ENCODE measurements at places on chromosomes 5 and 9. TPM values are rescaled to one million over a fixed set of nuclear protein-coding genes. Genes with fewer than 3 reads are reported as not detected.
A peak's percentile ranks its signal among the peaks of the same experiment; 100 is the strongest.

SRP19 gene
- total RNA-seq: 155 TPM

DNA sequence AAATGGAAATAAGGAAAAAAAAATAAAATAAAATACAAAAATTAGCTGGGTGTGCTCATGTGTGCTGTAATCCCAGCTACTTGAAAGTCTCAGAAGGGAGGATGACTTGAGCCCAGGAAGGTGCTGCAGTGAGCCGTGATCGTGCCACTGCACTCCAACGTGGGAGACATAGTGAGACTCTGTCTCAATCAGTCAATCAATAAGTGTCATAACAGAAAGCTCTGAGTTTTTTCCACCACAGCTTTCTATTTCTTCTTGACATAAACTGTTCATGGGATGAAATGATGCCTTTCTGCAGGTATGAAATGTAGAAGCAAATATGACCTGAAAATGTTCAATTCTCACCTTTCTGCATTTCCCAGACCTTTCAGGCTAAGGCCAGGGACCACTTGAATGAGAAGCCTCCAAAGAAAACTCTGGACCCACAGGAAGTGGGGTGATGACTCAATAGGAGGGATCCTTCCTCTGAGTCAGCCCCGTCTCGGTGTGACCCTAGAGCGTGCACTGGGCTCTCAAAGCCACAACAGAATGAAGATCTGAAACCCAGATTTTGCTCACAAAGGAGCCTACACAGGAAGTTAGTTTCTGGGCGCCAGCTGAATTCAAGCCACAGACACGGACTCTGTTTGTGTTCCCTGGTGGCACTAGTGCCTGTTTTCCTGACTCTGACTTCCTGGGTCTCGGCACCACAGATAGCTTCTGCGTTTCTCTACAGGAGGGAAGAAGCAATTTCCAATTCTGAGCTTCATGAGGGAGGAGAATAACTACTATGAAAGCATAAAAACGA, 62.0 kb downstream of the ANKH start:
- H3K4me3 ChIP-seq: no peak overlapping the region
- DNase-seq: peak; percentile 90
- H3K4me1 ChIP-seq: peaks cover 32% of the 10 kb centered on the region
- no peaks in the 10 kb centered on the region for H3K27me3 ChIP-seq
- peak overlapping the region; percentile 57 for H3K27ac ChIP-seq

DNA sequence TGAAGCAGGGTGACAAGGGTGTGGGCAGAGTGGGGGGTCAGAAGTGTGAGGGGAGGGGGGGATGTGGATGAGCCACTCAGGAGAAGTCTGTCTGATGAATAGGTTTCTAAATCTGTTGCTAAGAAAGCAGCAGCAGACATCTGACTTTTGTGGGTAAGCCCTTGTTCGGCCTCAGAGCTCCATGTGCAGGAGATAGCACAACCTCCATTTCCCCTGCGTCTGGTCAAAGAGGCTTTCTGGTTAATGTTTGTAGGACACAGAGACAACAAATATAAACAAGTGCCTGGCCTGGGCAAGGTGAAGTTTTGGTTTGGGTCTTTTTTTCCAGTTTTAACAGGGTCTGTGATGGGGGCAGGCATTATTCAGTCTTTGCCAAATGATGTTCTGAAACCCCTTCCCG, 57.0 kb upstream of the GNE start:
- no peaks in the 10 kb centered on the region for H3K27me3 ChIP-seq
- no peak overlapping the region for H3K27ac ChIP-seq
- H3K36me3 ChIP-seq: no peaks in the 10 kb centered on the region
- DNase-seq: no peak
- no peaks in the 10 kb centered on the region for H3K4me1 ChIP-seq

DNA sequence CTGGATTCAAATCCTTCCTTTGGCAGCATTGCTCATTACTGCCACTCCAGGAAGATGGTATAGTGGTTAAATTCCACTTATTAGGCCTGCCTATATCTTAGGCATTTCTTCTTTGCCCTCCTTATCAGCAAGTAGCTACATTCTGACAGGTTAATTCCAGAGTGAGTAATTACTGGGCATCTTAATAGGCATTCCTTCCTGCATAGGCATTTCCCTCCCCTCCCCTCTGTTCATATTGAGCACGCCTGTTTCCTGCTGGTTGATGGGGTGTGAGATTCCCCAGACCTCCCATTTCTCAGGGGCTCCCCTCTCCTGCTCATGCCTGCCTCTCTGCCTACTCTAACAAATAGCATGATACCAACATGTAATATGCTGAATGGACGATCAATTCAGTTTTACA, 305.9 kb downstream of the CYLC2 start:
- H3K27ac ChIP-seq: no peak overlapping the region
- DNase-seq: no peak
- no peaks in the 10 kb centered on the region for H3K4me1 ChIP-seq
- no peak overlapping the region for H3K4me3 ChIP-seq
- H3K36me3 ChIP-seq: no peaks in the 10 kb centered on the region
- no peaks in the 10 kb centered on the region for H3K27me3 ChIP-seq

DNA sequence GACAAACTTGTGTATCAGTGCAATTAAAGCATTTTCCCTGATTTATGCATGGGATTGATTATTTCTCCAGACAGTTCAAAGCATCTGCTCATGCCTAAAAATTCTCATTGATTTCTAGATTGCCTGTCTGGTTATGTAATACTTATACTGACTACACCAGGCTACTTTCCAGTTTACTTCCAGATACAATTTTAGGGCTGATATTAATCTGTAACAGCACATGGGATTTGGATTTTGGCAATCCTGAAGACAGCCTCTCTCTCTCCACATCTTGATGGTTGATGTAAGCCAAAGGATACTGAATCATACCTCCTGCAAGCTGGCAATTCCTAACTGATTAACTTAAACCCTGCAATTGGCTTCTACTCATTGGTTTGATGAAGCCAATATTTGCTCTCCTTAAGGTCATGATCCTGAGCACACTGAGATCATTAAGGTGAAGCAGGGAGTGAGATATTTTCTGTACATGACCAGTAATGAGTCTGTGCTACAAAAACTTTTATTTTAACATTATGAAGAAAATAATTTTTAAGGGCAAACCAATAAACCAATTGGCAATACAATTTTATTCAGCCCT, 25.7 kb upstream of the FBXL7 start:
- H3K4me1 ChIP-seq: no peaks in the 10 kb centered on the region
- no peak overlapping the region for H3K4me3 ChIP-seq
- peaks cover 11% of the 10 kb centered on the region for H3K27me3 ChIP-seq

OSMR gene
- 26.4 TPM for total RNA-seq

DNA sequence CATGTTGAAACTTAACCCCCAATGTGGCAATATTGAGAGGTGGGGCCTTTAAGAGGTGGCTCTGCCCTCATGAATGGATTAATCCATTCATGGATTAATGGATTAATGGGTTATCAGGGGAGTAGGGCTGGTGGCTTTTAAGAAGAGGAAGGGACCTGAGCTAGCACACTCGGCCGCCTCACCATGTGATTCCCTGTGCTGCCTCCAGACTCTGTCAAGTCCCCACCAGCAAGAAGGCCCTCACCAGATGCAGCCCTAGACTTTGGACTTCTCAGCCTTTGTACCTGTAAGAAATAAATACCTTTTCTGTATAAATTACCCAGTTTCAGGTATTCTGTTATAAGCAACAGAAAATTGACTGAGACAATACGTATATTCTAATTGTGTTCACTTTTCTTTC, 272.2 kb upstream of the DMRT1 start:
- no peak overlapping the region for H3K4me3 ChIP-seq
- H3K36me3 ChIP-seq: no peaks in the 10 kb centered on the region
- no peak for DNase-seq

- H3K27me3 ChIP-seq: no peaks in the 10 kb centered on the region
- no peak overlapping the region for H3K4me3 ChIP-seq
- H3K36me3 ChIP-seq: peaks cover 28% of the 10 kb centered on the region
- H3K27ac ChIP-seq: no peak overlapping the region
- DNase-seq: no peak
These were observed 20.5 kb downstream of the ZBTB34 start for GRCh38 chr9:126880947-126881332.

GRCh38 chr5:92687821-92688722, 892.9 kb downstream of the NR2F1-AS1 start:
- H3K36me3 ChIP-seq: no peaks in the 10 kb centered on the region
- H3K4me3 ChIP-seq: no peak overlapping the region
- no peak overlapping the region for H3K27ac ChIP-seq

DNA sequence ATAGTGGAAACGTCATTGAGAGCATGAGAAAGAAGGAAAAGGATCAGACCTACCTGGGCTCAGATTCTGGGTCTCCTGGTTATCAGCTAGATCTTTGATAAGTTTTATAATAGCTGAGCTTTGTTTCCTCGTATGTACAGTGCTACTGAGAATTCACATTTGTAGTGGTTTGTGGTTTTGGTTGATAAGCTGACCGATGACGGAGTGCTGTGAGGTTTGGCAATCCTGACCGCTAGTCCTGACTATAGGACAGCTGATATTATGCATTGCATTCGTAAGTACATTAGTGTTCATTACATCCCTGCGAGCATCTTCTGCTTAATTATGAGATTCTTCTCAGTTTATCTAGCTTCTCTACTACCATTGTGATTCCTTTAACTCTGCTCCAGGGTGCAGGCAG, 190.7 kb upstream of the SLC27A6 start:
- no peaks in the 10 kb centered on the region for H3K36me3 ChIP-seq
- no peak overlapping the region for H3K4me3 ChIP-seq
- no peak for DNase-seq
- no peaks in the 10 kb centered on the region for H3K4me1 ChIP-seq

DNA sequence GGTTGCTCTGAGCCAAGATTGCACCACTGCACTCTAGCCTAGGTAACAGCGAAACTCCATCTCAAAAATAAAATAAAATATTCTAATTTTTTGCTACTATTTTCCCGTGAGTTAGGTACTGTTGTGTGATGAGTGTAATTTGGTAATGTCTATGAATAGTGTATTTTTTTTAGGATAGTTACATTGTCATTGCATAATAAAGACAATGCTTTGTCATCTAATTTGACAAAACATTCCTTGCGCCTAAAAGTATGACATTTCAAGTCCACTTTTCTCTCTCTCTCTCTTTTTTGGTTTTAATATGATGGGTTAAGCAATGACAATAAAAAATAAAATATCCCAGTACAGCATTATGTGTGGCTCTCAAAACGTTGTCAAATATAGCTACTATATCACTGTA, 29.3 kb downstream of the UBE2R2 start:
- no peak overlapping the region for H3K4me3 ChIP-seq
- no peak for DNase-seq
- H3K27me3 ChIP-seq: no peaks in the 10 kb centered on the region
- H3K36me3 ChIP-seq: no peaks in the 10 kb centered on the region
- H3K4me1 ChIP-seq: no peaks in the 10 kb centered on the region
- H3K27ac ChIP-seq: no peak overlapping the region

- H3K4me3 ChIP-seq: peak overlapping the region; percentile 45
- peaks cover 13% of the 10 kb centered on the region for H3K4me1 ChIP-seq
- H3K36me3 ChIP-seq: no peaks in the 10 kb centered on the region
- H3K27ac ChIP-seq: peak overlapping the region; percentile 61
These were observed 248.6 kb upstream of the ANKRD55 start for GRCh38 chr5:56481428-56482357.

- H3K36me3 ChIP-seq: no peaks in the 10 kb centered on the region
- H3K4me3 ChIP-seq: no peak overlapping the region
- H3K27me3 ChIP-seq: no peaks in the 10 kb centered on the region
- H3K4me1 ChIP-seq: peaks cover 34% of the 10 kb centered on the region
- no peak overlapping the region for H3K27ac ChIP-seq
These were observed 46.1 kb upstream of the ANKH start for GRCh38 chr5:14917719-14918118.

- H3K27ac ChIP-seq: peak overlapping the region; percentile 94
- no peak overlapping the region for H3K4me3 ChIP-seq
- no peaks in the 10 kb centered on the region for H3K36me3 ChIP-seq
- DNase-seq: peak; percentile 58
These were observed 82.2 kb upstream of the TLE1 start for GRCh38 chr9:81771571-81771970.

- H3K4me3 ChIP-seq: no peak overlapping the region
- H3K27me3 ChIP-seq: no peaks in the 10 kb centered on the region
- H3K4me1 ChIP-seq: no peaks in the 10 kb centered on the region
- H3K27ac ChIP-seq: no peak overlapping the region
These were observed 374.0 kb downstream of the NFIB start for GRCh38 chr9:13939701-13940490.

GRCh38 chr5:97600486-97600885, 417.4 kb upstream of the RIOK2 start:
- no peak for DNase-seq
- no peak overlapping the region for H3K27ac ChIP-seq
- no peaks in the 10 kb centered on the region for H3K36me3 ChIP-seq
- no peaks in the 10 kb centered on the region for H3K4me1 ChIP-seq

- peak overlapping the region; percentile 57 for H3K4me3 ChIP-seq
- no peaks in the 10 kb centered on the region for H3K27me3 ChIP-seq
- DNase-seq: no peak
- peak overlapping the region; percentile 55 for H3K27ac ChIP-seq
- H3K36me3 ChIP-seq: no peaks in the 10 kb centered on the region
These were observed 19.0 kb upstream of the FER start for GRCh38 chr5:108728566-108729241.

DNA sequence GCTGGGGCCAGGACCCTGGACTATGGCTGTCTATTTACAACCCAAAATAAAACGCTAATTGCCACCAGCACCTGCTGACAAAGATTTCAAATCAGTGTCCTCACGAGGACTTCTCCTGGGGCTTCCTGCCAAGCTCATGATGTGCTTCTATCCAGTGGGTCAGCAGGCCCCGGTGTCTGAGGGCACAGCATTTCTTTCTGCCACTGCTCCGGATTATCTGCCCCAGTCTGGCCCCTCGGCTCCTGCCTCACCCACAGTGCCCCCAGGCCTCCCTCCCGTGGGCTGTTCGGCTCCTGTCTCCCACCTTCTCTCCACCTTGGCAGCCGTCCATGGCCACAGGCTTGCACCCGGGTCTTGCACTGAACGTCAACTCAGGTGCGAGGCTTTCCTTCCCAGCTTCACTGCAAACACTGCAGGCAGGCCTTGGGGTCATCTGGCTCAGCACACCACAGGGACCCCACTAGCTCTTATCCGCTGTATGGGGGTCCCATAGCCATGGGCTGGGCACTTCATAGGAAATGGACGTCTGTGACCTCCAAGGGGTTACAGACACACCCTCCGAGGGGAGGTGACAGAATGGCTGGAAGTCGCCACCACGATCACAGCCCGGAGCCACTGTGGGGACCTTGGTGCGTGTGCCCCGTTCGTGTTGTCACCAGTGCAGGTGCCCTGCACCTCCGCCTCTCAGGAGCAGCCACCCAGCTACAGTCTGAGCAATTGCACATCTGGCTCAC, 43.8 kb upstream of the FCN1 start:
- no peak overlapping the region for H3K27ac ChIP-seq
- H3K4me3 ChIP-seq: no peak overlapping the region
- H3K27me3 ChIP-seq: peaks cover 12% of the 10 kb centered on the region
- DNase-seq: no peak
- H3K4me1 ChIP-seq: no peaks in the 10 kb centered on the region
- no peaks in the 10 kb centered on the region for H3K36me3 ChIP-seq

DRD1 gene
- total RNA-seq: 10.0 TPM

DNA sequence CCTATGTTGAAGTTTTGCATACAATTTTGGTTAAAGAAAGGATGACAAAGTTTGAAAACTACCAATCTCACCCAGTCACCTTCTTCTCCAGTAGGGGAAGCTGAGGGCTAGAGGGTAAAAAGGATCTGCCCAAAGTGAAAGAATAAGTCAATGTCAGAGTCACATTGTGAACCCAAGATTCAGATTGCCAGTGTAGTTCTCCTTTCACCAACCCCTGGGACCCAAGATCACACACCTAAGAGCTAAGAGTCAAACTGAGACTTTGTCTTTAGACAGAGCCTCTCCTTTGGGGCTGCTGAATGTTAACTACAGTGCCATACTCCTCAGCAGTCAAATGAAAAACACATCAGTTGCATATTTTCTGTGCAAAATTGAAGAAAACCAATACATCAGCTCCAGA, 210.6 kb downstream of the ATP10B start:
- H3K27me3 ChIP-seq: no peaks in the 10 kb centered on the region
- DNase-seq: no peak
- no peak overlapping the region for H3K27ac ChIP-seq
- H3K4me1 ChIP-seq: no peaks in the 10 kb centered on the region
- H3K4me3 ChIP-seq: no peak overlapping the region
